ENCODE measurements at places on chromosomes 16 and 17.

- DNase-seq: no peak
Measured at GRCh38 chr17:36842963-36843558, 94.2 kb upstream of the LHX1 start.

DNA sequence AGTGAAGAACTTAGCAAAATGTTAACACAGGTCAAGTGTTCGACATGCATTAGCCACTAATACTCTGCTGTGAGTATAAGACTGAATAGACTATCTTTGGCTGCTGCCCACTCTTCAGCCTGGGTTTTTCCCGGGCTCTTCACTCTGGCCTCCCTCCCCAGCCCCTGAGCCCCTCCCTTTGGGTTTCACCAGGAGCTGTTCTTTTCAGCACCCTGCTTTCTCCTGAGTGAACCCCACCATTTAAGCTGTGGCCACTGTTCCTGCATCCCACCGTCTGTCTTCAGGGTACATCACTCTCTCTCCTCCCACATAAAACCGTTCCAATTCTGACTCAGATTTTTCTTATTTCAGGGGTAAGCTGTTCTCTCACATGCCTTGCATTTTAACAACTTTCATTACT is 92.0 kb upstream of the ASIC2 start:
- DNase-seq: no peak

DNA sequence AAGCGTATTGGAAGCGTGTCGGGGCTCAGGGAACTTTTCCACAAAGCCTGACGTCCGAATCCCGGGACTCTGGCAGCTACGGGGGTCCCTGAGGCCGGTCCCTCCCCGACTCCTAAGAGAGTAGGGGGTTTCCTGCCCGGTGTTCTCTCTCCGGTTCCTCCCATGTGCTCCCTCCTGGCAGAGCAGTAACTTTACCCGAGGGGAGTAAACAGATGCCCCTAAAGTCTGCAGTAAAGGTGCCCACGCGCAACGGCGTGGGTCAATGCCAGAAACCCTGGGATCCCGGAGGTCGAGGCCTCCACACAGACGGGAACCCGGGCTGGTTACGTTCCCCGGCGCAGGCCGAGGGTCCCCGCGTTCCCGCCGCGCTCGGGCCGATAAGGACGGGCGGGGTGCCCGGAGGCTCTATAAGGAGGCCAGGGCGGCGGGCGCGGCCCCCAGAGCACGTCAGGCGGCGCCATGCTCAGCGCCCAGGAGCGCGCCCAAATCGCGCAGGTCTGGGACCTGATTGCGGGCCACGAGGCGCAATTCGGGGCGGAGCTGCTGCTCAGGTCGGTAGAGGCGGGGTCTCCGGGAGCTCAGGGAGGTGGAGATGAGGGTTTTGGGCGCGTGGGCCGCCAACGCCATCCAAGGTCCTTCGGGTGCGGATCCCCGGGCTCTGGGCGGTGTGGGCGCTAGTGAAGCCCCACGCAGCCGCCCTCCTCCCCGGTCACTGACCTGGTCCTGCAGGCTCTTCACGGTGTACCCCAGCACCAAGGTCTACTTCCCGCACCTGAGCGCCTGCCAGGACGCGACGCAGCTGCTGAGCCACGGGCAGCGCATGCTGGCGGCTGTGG is at the start of gene HBM:
TSS of gene HBM (plus strand) at position 440 of the 836 bp plus-strand sequence. CDS start at position 460, 20 bp downstream.
- no peak for DNase-seq

GRCh38 chr16:50609471-50609870 is 61.3 kb downstream of the NKD1 start:
- no peak for DNase-seq

DNA sequence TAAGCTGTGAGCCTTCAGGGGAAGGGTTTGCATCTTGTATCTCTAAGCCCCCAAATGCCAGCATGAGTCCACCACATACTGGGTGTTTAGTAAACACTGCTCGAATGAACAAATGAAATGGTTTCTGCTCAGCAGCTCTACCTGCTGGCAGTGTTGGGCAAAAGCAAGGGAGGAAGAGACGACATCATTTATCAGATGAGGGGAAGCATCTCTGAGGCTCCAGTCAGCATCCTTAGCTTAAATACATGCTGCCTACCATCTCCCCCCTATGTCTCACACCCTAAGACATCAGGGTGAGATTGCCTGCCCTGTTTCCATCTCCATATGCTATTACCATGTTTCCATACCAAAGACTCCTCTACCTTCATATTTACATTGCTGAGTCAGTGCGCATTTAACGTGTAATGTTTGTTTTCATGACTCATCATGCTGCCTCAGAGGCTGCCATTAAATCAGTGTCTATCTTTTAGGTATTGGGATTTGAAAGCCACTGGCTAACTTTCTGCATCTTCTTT is 379.8 kb downstream of the UTP18 start:
- DNase-seq: no peak

DNA sequence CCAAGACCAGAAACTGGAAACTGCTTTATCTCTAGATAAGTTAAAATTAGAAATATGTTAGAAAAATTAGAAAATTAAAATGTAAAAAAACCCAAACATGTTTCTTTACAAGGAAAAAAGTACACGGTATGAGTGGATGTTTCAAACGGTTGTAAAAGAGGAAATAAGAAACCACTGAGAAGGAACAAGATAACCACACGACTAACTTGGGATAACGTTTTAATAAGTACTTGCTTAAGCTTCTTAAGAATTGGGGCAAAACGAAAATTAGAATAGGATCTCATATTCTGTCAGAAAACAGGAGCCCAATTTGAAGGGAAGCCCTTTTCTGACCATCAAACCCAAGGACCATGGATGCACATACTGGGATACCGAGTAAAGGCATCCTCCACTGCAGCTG is 31.0 kb downstream of the MBTPS1 start:
- peak; percentile 57 for DNase-seq

DNA sequence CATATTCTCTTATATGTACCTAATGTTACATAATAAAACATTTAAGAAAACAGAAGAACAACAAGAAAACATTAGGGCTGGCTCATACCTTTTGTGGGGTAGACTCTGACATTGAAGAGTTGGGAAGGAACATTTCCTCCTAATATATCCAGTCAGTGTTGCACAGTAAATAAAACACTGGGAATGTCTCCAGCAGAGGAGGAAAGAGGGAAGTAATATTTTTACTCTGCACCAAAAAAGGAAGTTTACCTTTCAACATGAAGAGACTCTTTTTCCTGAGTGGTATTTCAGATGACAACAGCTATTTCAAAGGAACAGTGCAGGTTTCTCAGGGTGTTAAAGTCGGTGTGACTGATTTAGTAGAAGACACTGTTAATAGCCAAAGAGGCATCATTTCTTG is 31.9 kb downstream of the EPN2 start:
- DNase-seq: no peak

Measured in germinal center (tissue), 1 donor.